ENCODE measurements at places on chromosomes 4 and X. TPM values are rescaled to one million over a fixed set of nuclear protein-coding genes. Genes with fewer than 3 reads are reported as not detected.

GRCh38 chr4:124322234-124323065 lies 390.1 kb downstream of the ANKRD50 start:
- DNase-seq, result peak; percentile 25

DNA sequence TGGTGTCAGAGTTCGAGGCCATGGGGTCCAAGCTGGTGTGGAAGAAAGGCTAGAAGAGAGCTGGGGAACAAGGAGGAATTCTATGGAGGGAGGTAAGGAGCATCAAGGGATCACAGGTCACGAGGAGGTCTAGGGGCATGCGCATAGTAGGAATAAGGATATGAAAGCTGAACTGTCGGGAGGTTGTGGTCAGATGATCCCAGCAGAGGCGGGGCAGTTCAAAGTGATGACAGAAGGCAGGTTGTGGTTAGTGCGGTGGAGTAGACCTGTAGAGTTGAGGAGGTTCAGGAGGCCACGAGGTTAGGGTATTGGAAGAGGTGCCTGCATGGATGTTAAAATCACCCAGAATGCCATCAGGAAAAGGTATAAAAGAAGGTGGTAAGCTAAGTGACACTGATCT lies 156.3 kb downstream of the TMEM164 start:
- no peak for DNase-seq

DNA sequence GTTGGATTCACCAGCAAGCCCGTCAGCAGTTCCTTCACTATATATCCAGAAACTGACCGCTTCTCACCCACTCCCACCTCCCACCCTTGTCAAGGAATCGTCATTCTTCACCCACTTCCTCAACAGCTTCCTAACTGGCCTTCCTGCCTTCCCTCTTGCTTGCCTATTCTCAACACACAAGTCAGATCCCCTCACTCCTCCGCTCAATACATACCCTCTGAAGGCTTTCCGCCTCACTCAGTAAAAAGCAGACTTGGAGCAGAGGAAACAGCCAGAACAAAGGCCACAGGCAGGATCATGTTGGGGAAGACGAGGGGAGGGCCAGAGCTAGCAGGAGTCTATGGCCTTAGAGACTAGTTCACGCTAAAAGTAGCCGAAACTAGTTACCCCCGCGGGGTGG lies 23.7 kb downstream of the RWDD4 start:
- no peak for DNase-seq

- DNase-seq, result no peak
Observed at GRCh38 chr4:73727685-73728084, 12.7 kb upstream of the CXCL8 start.

DNA sequence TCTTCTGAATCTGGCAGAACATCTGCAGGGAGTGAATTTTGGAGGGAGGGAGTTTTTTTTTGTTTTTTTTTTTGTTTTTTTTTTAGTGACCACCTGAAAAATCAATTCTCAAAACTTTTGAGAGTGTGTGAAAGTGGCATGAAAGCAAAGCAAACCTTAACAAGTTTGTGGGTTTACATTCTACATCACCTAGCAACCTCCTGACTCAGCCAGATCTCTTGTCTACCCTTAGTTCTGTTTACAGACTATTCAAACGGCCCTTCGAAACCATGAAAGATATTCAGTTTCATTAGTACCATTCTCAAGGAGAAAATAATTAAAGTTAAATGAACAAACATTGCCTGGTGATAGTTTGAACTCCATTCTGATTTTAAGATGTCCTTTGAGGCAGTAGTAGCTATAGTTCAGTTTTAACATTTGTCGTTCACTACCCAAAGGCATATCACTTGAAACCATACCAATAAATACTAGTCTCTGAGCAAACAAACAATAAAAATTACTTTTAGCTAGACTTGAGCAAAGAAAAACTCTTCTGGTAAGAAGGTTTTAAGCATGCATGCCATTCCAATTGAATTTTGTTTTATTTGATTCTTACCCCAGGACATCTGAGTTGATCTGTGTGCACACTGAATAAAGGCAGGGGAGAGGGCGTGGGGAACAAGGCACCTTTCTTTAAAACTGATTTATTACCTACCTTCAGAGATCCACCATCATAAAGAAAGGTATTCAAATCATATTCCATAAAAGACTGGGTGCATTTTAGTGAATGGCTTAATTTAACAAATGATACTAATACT lies 137.7 kb downstream of the ARX start:
- no peak for DNase-seq

Gene SPACA5
- total RNA-seq, result not detected

GRCh38 chr4:141658309-141658708 lies 21.9 kb downstream of the IL15 start:
- no peak for DNase-seq

Gene FAM9B
- 0.05 TPM for total RNA-seq

Gene OTUD6A
- not detected for total RNA-seq

Gene ZNF732
- total RNA-seq, result not detected

DNA sequence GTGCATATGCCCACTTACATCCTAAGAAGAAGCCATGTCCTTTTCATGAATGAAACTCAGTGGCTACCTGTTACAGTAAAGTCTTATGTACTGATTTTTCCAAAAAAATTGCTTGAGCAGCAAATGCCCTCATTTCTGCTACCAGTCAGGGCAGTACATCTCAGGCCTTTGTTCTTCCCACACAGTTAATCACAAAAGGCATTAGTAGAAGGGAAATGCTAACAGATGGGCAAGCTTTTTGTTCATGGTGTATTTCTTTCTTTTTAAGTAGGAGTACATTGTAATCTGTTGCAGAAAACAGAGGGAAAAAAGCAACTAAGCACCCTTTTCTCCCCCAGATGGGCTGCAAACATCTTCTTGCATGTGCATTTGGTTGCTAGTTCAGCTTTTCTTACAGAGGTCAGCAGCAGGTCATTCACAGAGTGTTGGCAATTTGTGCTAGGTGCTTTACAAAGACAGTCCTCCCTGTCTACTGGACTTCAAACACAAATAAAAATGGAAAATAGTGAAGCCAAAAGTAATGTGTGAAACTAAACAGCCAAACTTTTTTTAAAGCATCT lies 373.4 kb downstream of the PRDM5 start:
- no peak for DNase-seq

Gene PTTG2
- not detected for total RNA-seq

Gene ELMOD2
- 12.7 TPM for total RNA-seq

GRCh38 chr4:164550989-164551712 lies 202.8 kb upstream of the SMIM31 start:
- DNase-seq, result no peak

DNA sequence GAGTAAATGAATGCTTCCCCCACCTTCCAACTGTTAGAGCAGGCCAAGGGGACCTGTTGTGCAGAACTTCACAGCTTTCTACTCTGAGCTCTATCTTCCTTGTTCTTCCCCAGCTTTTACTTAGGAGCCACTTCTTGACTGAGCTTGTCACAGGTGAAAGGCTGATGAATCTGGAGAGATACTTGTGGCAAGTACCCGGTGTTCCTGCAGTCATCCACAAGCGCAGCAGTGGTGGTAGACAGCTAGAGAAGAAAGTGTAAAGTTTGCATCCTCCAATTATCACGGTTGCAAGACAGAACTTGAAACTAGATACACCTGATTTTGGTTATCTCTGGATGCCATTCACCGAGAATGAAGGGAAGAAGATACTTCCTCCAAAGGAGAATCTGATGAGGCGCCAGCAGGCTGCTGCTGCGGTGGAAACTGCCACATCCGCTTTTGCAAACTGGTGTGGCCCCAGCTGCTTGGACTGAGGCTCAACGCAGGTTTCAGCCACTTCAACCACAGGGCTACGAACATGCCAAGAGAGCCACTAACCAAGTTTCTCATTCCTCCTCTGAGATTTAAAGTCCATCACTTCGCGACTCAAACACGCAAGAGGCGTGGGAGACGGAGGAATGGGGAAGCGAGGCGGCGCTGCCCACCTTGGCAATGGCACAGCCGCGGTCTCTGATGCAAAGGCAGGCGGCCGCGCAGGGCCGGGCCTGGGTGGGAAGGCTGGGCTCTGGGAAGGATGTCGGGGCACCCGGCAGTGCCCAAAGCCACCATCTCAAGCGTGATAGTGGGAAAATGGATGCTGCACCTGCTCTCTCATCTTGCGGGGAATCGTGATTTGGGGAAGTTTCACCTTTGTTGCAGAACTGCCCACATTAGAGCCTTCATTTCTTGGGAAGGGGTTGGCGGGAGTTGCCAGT lies 1.3 kb upstream of the FHIP1A start:
- DNase-seq, result no peak

- no peak for DNase-seq
Observed at GRCh38 chr4:3701271-3701734, 64.9 kb upstream of the ADRA2C start.

GRCh38 chr4:7254736-7255487 lies 62.6 kb downstream of the SORCS2 start:
- DNase-seq, result no peak

DNA sequence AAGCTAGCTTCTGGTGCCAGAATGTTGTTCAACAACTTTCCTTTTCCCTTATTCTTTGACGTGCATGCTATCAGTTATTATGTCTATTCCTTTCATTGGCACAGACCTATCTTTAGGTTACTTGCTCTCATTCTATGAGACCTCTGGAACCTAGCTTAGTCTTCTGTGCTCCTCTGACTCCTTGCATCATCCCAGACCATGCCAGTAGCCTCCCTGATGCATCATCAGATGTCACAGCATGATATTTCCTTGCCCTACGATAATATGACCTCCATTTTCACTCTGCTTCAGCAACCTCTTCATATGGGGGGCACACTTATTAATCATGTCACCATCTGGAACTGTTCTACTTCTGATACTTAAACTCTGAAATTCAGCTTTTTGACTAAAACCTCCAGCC lies 37.2 kb downstream of the CLCN5 start:
- no peak for DNase-seq

GRCh38 chrX:121308276-121308805 lies 260.9 kb downstream of the GLUD2 start:
- peak; percentile 12 for DNase-seq

DNA sequence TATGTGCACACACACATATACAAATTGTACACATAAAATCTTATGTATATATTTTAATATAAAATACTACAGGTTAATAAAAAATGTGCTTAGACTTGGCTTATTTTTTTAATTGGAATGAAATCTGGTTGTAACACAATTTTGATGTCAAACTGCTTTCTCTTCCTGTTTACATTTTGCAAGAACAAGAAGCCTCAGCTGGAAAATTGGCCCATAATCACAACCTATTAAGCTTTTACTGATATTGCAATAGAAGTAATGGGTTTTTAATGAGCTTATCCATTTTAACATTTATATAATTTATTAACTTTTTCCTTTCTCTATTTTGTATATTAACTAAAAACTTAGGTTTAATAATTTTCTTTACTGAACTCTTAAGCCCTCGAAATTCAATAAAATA lies 165.9 kb downstream of the PCDH10 start:
- no peak for DNase-seq

GRCh38 chr4:1274871-1275270 lies 14.8 kb upstream of the MAEA start:
- DNase-seq, result peak; percentile 26

DNA sequence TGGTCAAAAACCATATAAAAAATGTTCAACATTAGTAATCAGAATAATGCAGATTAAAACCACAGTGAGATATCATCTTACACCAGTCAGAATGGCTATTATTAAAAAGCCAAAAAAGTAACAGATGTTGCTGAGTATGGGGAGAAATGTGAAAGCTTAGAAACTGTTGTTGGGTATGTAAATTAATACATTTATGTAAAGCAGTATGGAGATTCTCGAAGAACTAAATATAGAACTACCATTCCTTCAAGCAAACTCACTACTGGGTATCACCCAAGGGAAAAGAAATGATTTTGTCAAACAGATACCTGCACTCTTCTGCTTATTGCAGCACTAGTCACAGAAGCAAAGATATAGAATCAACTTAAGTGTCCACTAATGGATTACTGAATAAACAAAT lies 576.4 kb upstream of the EPHA5 start:
- no peak for DNase-seq

Gene HGFAC
- total RNA-seq, result not detected

DNA sequence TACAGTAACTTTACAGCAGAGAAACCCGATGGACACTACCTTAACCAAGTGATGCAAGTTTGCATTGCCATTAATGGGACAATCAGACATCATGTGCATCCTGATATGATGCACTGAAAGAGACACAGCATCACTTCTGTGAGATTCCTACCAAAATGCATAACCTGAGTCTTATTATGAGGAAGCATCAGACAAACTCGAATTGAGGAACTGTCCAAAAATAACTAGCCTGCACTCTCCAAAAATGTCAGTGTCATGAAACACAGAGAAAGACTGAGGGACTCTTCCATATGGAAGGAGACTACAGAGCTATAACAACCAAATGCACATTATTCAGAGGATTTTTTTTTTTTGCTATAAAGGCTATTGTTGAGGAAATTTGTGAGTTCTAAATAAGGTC lies 66.6 kb upstream of the IQSEC2 start:
- DNase-seq, result no peak

DNA sequence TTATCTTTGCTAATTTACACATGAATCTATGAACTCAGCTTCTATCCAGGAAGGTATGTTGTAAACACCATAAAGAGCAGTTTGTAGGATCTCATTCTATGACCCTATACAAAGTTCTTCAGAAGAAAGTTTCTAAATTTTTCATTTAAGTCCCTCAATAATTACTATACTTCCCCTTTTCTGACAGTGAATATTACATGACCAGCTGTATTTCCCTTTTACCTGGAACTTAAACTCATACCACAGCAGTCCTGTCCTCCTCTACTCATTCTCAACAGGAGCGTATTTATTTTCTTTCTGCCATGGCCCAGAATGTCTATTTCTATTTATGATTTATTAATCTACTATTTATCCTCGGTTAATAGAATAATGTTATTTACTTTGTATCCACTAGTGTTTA lies 15.8 kb downstream of the RASGEF1B start:
- no peak for DNase-seq

DNA sequence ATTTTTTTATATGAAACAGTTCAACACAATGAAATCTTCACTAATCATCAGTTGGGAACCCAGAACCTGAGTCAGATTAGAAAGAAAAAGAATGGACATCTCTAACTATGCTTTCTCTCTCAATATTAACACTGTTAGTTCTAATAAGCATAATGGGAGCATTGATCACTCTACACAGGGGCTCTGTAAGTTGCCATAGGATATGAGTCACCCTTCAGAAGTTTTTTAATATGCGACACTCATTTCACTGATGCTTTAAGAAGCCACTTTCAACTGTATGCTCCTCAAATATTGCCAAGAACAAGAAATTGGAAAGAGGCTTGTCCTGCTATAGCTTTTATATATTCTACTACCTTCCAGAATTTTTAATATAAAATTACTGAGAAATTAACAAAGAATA lies 187.0 kb downstream of the AASDH start:
- peak; percentile 68 for DNase-seq

DNA sequence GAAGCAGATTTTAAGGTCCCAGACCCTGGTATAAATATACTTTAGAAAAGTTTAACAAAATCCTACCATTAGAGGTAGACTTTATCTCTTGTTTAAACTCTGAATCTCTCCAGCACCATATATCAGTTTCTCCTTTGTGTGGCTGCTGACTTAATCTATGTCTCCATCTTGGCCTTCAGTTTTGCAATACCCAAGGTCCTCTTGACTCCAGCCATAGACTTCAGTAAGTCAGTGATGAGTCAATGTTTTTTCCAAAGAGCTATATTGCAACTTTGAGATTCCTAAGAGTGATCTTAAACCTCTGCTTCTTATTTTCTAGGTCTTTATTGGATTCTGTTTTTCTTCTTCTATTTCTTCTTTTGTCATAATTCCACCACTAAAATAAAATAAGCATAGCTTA lies 50.8 kb upstream of the ADGRL3 start:
- DNase-seq, result peak; percentile 6
